Left colon (tissue), 2 donors: ENCODE measurements at places on chromosomes 3 and 15. TPM values are rescaled to one million over a fixed set of nuclear protein-coding genes. Genes with fewer than 3 reads are reported as not detected.

DNA sequence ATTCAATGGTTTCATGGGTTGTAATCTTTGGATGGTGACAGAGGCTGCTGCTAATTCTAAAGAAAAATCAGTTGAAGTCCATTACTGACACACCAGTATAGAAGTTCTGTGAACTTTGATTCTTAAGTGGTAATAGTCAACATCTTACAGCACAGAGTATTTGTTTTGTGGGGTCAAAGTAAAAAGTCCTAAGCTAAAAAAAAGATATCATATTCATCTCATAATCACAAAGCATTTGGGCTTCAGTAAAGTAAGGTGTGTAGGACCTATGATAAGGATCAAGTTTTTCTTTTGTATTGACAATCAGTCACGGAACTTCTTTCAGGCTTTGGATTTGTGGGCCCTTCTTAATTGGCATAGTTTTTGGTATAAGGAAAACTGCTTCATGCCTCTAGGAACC, 1.1 kb downstream of the ASTE1 start:
- no peak for DNase-seq

- no peak for DNase-seq
Observed at GRCh38 chr3:58357402-58357801, 24.7 kb downstream of the PXK start.

GRCh38 chr3:192826214-192827006, 91.2 kb downstream of the MB21D2 start:
- no peak for DNase-seq

DNA sequence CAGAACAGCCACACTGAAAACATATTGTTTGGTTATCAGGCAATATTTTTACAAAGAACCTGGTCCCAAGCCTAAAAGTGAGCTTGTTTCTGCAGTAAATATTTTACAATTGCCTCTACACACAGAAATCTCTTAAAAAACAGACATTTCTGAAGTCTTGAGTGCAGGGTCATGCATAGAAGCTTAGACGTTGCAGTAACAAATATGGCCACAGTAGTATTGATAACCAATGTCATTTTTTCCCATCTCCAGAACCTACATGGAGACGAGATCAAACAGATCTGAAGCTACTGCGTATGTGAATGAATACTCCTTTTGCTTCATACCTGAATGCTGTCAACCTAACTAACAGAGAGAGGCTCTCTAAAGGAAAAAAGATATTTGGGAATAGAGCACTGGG, 19.6 kb upstream of the ARL8B start:
- no peak for DNase-seq

- DNase-seq, result no peak
Observed at GRCh38 chr3:25293736-25294135, 134.3 kb upstream of the RARB start.

GRCh38 chr15:22960556-22960955, 19.6 kb downstream of the CYFIP1 start:
- DNase-seq, result no peak

- no peak for DNase-seq
Observed at GRCh38 chr15:29468899-29469298, 199.3 kb upstream of the NSMCE3 start.

- no peak for DNase-seq
Observed at GRCh38 chr3:83513677-83514076, 1445.1 kb upstream of the CADM2 start.

GRCh38 chr3:133025546-133025945, 12.6 kb upstream of the TMEM108 start:
- DNase-seq, result no peak

GRCh38 chr3:183329543-183329942, 76.5 kb downstream of the B3GNT5 start:
- DNase-seq, result no peak

DNA sequence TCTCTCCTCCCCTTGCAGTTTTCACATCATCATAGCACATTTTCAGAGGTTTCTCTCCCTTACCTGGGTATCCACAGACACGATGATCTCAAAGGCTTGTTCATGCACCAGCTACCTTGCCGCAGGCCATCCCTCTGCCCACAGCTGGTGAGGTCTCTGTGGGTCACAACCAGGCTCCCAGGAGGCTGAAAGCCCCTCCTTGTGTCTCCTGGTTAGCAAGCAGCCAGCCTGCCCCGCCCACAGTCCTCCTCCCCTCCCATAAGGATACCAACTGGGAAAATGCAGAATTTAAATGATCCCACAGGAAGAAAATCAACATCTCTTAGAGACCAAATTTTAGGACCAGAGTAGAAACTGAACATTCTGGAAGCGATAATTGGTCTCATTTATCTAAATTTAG, 213.5 kb upstream of the PPP2R3A start:
- no peak for DNase-seq

GRCh38 chr15:88603885-88604284, 17.3 kb upstream of the AEN start:
- no peak for DNase-seq

- DNase-seq, result no peak
Observed at GRCh38 chr3:158519776-158520175, 51.2 kb upstream of the MLF1 start.

DNA sequence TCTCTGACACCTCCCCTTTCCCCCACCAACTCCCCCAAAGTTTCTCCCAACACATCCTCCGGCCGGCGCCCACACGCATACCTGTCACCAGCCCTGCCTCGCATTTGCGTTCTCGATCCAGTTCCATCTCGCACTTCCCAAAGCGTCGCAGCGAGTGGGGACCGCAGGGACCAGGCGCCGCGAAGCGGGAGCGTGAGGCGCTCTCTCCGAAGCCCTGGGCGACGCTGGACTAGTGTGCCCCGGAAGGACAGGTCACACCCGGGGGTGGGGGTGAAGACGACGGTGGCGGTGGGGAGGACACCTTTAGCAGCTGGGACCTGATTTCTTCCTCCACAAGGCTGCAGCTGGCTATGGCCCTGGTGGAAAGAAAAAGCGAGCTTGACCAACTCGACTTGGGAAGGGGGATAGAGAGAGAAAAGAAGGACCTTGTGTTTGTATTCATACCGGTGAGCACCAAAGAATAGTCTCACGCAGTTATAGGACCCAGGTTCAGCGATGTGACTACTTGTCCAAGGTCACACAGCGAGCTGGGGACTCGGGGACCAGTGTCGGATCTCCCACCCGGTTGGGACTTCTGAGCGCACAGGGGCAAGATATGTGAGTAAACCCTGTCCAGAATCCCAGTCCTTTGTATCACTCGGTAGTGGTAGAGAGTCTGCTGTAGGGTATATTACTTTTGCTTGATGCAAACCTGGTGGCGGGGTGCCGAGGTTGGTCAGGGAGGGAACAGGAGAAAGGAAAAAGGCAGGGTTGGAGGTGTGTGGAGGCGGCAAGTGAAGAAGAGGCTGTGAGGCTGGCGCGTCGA, 607 bp upstream of the GHSR start:
- no peak for DNase-seq

CISH gene
- 19.9 TPM for total RNA-seq

PDZRN3 gene
- 14.2 TPM for total RNA-seq

CCDC191 gene
- 3.4 TPM for total RNA-seq

POTEB3 gene
- not detected for total RNA-seq
